ENCODE measurements at places on chromosomes 5 and 9.
A peak's percentile ranks its signal among the peaks of the same experiment; 100 is the strongest.

DNA sequence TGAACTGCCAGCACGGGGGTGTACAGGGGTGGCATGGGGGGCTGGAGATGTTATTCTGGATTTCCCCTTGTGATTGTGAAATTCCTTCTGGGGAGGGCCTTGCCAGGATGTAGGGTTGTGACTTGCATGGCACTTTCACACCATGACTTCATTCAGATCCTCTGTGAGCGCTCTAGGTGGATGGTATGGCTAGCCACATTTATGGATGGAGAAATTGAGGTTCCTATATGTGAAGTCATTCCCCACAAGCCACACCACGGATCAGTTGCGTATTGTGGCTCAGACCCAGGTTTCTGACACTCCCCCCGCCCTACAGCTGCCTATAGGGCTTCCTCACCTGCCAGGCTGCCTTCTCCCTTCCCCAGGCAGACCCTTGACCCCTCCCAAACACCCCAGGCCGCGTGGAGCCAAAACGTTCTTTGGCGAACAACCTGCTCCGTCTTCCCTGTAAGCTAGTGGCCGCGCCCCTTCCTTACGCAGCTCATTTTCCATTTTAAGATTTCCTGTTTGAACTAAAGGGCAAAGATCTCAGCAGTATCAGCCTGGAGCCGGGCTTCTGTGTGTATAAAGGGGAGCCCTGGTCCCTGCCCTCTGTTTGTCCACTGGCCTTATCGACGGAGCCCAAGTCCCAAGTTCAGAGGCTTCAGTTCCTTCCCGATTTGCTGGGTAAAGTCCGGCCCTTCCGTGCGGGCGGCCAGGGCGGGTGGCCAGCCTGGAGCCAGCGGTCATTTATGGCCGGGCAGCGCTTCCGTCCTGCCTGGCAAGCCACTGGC, 97.8 kb upstream of the KLF4 start:
- H3K36me3 ChIP-seq = no peaks in the 10 kb centered on the region
- no peaks in the 10 kb centered on the region for H3K4me1 ChIP-seq
- no peak overlapping the region for H3K27ac ChIP-seq

DNA sequence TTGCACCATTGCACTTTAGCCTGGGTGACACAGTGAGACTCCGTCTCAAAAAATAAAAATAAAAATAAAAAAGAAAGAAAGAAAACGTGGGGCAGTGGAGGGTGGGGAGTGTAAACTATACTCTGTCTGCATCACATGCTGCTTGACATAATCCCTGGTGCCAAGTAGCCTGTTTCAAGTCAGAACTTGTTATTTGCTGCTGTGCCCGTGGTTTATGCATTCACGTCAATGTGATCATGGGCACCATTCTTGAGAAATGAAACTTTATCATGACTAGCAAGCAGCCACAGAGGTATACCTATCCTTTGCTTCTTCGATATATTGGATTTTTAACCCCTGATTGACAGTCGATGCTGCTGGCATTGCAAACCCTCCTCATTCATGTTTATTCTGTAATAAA, 4.1 kb upstream of the SMU1 start:
- peaks cover 3% of the 10 kb centered on the region for H3K4me1 ChIP-seq
- no peaks in the 10 kb centered on the region for H3K27me3 ChIP-seq
- H3K4me3 ChIP-seq = no peak overlapping the region
- no peaks in the 10 kb centered on the region for H3K36me3 ChIP-seq

- DNase-seq = no peak
- no peaks in the 10 kb centered on the region for H3K27me3 ChIP-seq
- no peak overlapping the region for H3K27ac ChIP-seq
- no peak overlapping the region for H3K4me3 ChIP-seq
- no peaks in the 10 kb centered on the region for H3K4me1 ChIP-seq
Observed at GRCh38 chr5:151196556-151197290, 27.2 kb downstream of the CCDC69 start.

GRCh38 chr5:159133041-159133741, 33.5 kb upstream of the EBF1 start:
- H3K27ac ChIP-seq = no peak overlapping the region
- H3K27me3 ChIP-seq = no peaks in the 10 kb centered on the region
- H3K4me3 ChIP-seq = no peak overlapping the region
- no peaks in the 10 kb centered on the region for H3K4me1 ChIP-seq
- H3K36me3 ChIP-seq = no peaks in the 10 kb centered on the region

GRCh38 chr9:101462558-101462957, 27.0 kb upstream of the ALDOB start:
- H3K4me1 ChIP-seq = no peaks in the 10 kb centered on the region
- no peak for DNase-seq
- H3K36me3 ChIP-seq = no peaks in the 10 kb centered on the region
- H3K27ac ChIP-seq = no peak overlapping the region
- H3K27me3 ChIP-seq = no peaks in the 10 kb centered on the region
- no peak overlapping the region for H3K4me3 ChIP-seq

DNA sequence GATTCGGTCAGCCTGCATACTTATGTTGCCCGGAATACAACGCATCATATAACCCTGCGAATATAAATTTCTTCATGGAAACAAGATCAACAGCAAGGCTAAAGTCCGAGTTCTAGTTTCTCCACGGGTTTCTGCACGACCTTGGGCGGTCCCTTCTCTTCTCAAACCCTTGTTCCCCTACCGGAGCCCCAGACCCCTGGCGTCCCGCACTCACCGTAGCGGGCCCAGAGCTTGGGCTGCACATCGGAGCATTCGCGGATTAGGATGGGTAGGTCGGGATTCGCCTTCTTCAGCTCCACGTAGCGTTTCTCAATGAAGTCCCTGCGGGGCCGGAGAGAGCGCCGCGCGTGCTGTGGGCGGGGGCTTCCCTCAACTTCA, 399 bp downstream of the NDUFA2 start:
- H3K27ac ChIP-seq = no peak overlapping the region
- H3K36me3 ChIP-seq = peaks cover 32% of the 10 kb centered on the region
- no peak for DNase-seq
- no peaks in the 10 kb centered on the region for H3K27me3 ChIP-seq

DNA sequence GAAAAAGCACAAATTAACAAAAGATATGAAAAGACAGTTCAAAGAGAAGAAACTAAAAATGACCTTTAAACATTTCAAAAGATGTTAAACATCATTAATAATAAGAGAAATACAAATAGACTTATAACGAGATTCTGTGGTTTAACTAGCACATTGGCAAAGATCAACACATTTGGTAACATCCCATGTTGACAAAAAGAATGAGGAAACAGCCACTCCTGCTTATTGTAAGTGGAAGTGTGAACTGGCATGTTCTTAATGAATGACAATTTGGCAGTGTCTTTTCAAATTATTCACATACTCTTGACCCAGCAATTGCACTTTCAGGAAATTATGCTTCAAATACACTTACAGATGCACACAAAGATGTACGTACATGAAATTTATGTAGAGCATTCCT, 176.3 kb downstream of the TLE1 start:
- H3K4me3 ChIP-seq = no peak overlapping the region
- no peak overlapping the region for H3K27ac ChIP-seq
- no peak for DNase-seq
- no peaks in the 10 kb centered on the region for H3K36me3 ChIP-seq
- no peaks in the 10 kb centered on the region for H3K4me1 ChIP-seq

DNA sequence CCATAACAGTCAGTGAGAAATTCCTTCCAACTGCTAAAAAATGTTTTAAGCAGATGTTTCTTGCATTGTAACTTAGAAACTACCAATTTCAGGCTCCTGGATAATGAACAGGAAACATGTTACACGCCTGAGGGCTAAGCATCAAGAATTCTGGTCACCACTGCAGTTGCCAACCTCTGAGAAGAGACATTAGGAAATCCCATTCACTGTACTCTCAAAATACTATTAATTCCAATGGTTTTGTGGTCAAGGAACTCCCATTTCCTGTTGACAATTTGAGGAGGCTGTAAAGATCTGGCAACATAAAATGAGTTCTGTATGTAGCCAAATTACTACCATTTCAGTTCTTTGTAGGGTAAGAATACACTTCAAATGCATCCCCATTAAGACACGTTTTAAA, 456.0 kb upstream of the MEF2C start:
- no peak overlapping the region for H3K27ac ChIP-seq
- H3K27me3 ChIP-seq = no peaks in the 10 kb centered on the region
- no peaks in the 10 kb centered on the region for H3K36me3 ChIP-seq
- no peaks in the 10 kb centered on the region for H3K4me1 ChIP-seq
- DNase-seq = peak; percentile 42
- H3K4me3 ChIP-seq = no peak overlapping the region

DNA sequence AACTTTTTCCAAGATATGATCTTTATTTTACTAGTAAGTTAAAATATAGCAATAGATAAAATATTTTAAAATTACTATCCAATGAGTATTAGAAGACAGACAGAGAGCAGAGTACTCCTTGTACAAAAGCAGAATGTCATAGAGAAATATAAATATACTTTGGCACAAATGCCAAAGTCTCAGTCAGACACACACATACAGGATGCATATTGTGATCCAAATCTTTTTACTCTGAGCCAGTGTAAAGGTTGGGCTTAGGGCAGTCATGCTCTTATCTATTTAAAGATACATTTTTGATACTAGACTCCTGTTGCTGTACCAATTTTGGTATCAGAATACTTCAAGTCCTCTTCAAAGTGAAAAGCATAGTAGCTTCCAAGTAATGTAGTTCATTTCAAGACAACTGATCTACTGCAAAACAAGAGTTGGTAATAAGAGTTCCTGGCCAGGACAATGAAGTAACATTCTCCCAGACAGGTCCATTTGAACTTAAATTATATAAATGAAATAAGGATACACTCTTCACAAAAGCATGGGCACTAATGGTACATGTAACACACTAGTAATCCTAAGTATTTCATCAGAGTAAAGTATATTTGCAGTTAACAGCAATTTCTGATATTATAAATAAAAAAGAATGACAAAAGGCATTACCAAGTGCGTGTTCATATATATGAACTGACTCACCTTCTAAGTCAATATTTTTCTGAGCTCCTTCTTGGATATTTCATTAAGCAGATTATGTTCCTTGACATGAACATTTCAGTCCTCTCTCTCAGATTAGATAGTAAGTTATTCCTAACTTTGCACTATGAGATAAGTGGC, 10.5 kb downstream of the PFDN1 start:
- no peak for DNase-seq
- H3K4me1 ChIP-seq = no peaks in the 10 kb centered on the region
- H3K4me3 ChIP-seq = no peak overlapping the region
- no peaks in the 10 kb centered on the region for H3K27me3 ChIP-seq

- H3K4me1 ChIP-seq = no peaks in the 10 kb centered on the region
- H3K27me3 ChIP-seq = no peaks in the 10 kb centered on the region
- H3K4me3 ChIP-seq = no peak overlapping the region
Observed at GRCh38 chr5:30324083-30324482, 869.4 kb upstream of the CDH6 start.

DNA sequence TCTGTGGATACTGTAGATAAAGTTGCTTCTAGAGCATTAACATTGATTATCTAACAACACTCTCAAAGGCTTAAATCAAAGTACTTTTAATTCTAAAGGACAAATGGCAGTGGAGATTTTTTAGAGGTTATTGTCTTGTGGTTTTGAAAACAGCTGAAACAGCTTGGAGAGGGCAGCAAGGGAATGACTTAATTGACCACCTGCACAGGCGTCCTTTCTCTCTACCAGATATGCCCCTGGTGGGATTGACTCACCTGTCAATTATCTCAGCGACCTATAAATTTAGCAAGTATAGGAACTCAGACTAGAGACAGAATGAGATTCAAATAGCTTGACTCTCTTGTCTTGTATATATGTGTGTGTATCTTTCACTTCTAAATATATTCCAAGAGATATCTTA, 13.5 kb downstream of the ARL14EPL start:
- no peaks in the 10 kb centered on the region for H3K27me3 ChIP-seq
- H3K4me3 ChIP-seq = no peak overlapping the region
- H3K4me1 ChIP-seq = no peaks in the 10 kb centered on the region
- no peaks in the 10 kb centered on the region for H3K36me3 ChIP-seq
- no peak overlapping the region for H3K27ac ChIP-seq

DNA sequence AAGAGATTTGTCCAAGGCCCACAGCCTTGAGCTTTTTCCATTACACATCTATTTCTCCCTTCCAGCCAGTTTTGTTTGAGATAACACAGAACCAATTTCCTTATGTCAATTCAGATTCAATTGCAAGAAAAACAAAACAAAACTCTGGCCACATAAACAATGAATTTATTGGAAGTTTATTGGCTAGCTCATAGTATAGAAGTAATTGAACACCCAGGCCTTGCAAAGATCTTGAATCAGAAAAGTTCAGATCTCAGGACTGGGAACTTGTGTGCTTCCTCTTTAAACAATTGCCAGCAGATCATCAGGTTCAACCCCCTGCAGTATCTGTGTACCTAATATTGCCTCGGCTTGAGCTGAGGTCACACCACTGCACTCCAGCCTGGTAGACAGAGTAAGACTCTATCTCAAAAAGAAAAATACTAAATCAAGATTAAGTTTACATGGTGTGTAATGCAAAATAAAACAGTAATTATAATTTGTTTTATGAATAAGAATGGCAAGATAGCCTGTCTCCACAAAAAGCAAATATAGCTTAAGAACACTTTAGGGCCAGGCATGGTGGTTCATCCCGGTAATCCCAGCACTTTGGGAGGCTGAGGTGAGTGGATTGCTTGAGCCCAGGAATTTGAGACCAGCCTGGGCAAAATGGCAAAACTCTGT, 4.1 kb upstream of the ZCCHC10 start:
- H3K4me3 ChIP-seq = no peak overlapping the region
- peaks cover 4% of the 10 kb centered on the region for H3K4me1 ChIP-seq
- H3K27ac ChIP-seq = no peak overlapping the region
- no peak for DNase-seq

DNA sequence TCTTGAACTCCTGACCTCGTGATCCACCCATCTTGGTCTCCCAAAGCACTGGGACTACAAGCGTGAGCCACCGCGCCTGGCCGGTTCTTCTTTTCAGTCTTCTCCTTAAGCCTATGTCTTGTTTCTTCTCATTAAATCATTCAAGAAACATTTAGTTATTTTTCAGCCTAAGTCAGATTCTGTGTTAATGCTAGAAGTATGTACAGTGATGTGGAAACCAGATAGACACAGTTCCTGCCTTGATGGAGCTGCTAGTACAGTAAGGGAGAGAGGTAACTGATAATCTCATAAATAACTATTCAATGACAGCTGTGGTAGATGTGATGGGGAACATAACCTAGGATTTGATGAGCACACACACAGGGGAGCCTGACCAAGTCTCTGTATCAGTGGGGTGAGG, 46.3 kb upstream of the NR3C1 start:
- no peaks in the 10 kb centered on the region for H3K4me1 ChIP-seq
- H3K27me3 ChIP-seq = no peaks in the 10 kb centered on the region
- H3K4me3 ChIP-seq = no peak overlapping the region
- H3K27ac ChIP-seq = no peak overlapping the region
- peak; percentile 40 for DNase-seq

Measured in trophoblast cell (in vitro differentiated cells and primary cell).